ELR (cell line): ENCODE measurements at places on chromosomes 2 and 18.

GRCh38 chr2:46449700-46450099 lies 29.7 kb upstream of the TMEM247 start:
- no peak for DNase-seq

DNA sequence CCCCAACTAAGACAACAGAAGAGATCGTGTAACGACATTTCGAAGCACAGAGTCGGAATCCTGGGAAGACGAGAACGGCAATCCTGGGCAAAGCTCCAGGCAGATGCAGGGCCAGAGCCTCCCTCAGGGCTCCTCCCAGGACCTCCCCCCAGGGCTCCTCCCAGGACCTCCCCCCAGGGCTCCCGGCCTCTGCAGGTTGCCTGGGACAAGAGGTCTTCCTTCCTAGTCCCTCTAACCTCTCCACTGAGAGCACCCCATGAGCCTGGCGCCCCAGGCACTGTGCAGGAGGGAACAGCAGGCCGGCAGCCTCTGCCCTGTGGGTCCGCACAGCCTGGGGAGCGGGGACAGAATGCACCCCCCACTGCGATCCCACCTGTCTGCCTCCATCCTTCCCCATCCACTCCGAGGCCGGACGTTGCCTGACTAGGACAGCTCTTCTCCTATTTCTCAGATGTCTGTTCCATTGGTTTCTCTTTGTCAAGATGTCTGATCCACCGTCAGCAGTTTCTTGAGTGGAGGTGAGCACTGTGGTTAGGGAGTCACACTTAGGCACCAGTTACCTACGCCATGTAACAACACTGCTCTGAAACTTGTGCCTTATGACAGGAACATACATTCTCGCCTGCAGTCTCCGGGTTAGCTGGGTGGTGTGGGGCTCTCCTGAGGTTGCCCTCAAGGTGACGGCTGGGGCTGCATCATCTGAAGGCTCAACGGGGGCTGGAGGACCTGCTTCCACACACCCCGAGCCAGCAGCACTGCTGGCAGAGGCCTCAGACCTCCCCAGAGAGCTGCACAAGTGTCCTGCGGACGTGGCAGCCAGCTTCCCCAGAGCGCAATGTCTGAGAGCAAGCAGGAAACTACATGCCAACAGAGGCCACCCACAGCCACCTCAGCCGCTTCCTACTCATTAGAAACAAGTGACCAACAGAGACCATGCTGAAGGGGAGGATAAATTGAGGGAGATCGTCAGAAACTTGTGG lies 28.9 kb downstream of the ADI1 start:
- no peak for DNase-seq

GRCh38 chr18:8142932-8143331 lies 466.3 kb upstream of the RAB12 start:
- DNase-seq = no peak

DNA sequence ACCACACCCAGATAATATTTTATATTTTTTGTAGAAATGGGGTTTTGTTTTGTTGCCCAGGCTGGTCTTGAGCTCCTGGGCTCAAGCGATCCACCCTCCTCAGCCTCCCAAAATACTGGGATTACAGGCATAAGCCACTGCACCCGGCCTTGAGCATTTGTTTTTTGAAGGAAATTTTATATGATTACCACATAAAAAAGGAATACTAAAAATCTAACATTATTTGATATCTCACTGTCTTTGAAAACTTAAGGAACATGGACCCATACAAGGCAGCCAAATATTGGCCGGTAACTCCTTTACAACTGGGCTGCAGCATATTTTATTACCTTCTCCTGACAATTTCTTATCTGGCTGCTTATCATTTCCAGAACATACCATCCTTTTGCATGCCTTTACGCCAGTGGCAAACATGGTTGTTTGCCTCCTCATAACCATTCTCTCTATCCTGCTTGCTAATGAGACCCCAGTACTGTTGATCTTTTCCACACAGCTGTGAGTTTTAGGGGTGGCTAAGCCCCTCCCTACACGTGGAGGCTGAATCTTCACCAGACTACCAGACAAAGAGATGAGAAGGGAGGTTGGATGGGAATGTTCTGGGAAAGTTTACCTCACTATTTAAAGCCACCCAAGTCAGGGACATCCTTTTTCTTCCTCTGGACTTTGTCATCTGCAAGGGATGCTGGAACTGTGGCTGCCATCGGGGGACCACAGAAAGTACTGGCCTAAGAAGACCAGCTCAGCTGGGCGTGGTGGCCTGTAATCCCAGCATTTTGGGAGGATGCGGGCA lies 157.5 kb downstream of the TGIF1 start:
- no peak for DNase-seq

DNA sequence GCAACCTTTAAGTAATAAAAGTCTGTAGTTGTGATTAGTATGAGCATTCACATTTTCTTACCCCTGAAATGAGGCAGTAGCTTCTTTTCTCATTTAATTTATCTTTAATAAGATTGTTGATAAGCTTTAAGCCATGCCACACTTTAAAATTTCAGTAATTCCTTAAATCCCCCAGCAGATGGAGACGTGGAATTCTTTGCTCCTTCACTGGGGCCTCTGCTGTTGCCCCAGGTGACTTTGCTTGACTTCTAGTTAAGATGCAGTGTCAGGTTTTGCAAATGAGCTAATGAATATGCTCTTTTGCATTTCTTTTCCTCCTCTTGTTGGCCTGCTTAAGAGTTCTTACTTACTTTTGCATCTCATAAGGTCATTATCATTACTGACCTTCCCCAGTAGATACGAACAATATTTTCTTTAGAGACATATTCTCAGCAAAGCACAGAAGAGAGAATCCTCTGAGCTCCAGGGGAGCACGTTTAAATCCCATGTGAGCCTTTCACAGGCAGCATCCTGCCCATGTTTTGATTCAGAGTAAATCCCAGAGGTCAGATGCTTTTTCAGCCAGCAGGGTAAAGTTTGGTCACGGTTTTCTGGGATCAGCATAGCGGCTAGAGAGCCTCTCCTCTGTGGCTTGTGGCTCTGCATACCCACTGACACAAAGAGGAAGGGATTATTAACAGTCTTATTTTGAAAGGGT lies 222.9 kb downstream of the PTPRM start:
- DNase-seq = peak; percentile 63

DNA sequence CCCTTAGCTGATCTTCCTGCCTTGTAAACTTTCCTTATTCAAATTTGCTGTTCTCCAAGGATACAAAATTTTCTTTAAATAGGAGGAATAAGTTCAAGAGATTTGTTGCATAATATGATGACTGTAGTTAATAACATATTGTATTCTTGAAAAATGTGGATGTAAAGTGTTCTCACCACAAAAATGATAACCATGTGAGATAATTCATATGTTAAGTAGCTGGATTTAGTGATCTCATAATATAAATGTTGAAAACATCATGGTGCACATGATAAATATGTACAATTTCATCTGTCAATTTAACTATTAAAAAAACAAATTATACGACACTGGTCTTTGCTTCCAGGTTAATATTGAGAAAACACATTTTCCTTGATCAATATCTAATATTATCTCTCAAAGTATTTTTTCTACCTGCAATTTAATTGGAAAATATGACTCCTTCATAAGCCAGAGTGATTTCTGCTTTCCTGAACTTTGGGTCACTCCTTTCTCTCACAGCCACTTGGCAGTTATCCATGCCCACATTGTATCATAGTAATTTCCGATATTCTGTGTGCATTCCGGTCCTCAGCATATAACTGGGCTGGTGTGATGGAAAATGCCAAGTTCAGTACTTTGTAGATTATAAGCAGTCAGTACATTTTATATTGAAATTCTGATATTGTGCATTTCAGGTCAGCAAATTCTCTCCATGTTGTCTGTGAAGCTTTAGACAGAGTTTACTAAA lies 152.6 kb downstream of the GULP1 start:
- DNase-seq = no peak

GRCh38 chr18:37778417-37779165 lies 213.0 kb upstream of the CELF4 start:
- peak; percentile 1 for DNase-seq

- no peak for DNase-seq
Measured at GRCh38 chr2:11160731-11161455, 5.6 kb downstream of the SLC66A3 start.

DNA sequence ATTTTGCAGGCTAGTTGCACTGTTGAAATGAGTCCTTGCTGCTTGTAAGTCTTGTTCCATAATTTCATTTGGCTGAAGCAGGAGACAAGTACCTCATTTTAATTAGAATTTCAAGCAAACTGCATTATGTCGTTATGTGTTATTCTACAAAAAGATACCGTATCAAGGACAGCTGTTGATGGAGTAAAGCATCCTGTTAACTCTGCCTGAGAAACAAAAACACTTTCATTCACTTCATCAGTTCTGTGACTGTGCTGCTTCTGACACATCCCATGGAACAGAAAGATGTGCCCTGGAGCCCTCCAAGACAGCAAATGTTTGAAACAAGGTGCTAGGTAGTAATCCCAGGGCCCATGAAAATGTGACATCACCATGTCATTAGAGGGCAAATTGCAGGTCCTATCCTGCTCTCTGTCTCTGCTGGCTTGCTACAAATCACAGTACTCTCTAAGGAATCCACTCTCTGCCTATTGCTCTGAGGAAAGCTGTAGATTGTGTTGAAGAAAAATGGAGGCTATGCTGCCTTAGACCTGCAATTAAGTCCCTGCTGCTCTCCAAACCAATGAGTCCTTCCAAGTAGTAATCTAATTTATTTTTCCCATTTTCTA lies 209.7 kb upstream of the PARD3B start:
- DNase-seq = no peak

DNA sequence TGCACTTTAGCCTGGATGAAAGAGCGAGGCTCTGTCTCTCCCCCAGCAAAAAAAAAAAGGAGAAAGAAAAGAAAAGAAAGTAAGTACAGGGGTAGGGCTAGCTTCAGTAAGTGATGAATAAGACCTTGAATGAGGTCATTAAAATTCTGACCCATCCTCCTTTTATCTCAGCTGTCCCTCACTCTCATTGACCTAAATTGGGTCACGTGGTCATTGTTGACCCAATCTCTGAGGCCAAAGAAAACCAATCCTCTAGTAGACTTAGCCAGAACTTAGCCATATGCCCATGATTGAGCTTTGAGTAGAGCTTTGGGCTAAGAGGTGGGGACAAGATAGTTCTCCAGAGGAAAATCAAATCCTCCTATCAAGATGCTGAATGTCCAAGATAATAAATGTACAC lies 149.3 kb downstream of the PDE11A start:
- DNase-seq = no peak

DNA sequence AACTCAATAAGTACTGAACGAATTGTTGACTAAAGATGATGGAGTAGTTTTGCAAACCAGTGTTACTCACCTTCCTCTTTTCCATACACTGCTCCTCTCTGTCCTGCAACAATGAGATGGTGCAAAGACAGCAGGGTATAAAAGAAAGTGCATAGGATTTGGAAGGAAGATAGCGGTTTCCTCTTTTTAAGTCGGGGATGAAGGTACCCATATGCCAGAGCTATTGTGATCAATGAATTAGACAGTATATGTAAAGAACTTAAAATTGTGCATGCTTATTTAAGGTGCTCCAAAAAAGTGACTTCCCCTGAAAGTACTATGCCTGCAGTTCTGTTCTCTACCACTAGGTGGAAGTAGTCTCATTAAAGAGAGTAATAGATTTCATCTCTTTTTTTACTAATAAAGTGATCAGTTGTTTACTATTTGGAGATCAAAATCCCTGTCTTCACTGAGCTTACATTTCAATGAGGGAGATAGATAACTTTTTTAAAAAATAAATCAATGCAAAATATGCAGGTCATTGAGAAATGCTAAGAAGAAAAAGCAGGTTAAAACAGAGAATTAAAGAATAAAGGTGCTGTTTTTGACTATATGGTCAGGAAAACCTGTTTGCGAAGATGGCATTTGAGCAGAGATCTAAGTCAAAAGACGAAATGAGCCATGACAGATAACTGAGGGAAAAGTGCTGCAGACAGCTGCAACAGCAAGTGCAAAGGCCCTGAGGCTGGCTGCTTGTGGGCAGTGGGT lies 339.7 kb upstream of the SLC14A2 start:
- DNase-seq = peak; percentile 42

DNA sequence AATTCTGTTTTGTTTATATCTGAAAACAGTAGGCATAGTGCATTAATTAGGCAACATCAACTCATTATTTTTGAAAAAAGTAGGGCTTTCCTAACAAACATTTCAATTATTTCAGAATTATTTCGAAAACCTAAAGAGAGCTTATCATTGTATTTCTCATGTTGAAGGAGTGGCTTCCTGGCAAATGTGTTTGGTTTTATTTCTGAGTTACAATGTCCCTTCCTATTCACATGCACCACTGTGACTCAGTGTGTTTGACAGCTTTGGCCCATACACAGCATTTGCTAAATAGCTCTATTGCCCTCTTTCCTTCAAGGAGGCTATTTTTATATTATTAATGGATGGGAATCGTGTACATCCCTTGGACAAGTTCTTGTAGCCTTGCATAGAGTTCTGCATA lies 205.9 kb downstream of the PTGR3 start:
- DNase-seq = no peak

GRCh38 chr18:49766646-49767045 lies 46.7 kb downstream of the ACAA2 start:
- DNase-seq = no peak

DNA sequence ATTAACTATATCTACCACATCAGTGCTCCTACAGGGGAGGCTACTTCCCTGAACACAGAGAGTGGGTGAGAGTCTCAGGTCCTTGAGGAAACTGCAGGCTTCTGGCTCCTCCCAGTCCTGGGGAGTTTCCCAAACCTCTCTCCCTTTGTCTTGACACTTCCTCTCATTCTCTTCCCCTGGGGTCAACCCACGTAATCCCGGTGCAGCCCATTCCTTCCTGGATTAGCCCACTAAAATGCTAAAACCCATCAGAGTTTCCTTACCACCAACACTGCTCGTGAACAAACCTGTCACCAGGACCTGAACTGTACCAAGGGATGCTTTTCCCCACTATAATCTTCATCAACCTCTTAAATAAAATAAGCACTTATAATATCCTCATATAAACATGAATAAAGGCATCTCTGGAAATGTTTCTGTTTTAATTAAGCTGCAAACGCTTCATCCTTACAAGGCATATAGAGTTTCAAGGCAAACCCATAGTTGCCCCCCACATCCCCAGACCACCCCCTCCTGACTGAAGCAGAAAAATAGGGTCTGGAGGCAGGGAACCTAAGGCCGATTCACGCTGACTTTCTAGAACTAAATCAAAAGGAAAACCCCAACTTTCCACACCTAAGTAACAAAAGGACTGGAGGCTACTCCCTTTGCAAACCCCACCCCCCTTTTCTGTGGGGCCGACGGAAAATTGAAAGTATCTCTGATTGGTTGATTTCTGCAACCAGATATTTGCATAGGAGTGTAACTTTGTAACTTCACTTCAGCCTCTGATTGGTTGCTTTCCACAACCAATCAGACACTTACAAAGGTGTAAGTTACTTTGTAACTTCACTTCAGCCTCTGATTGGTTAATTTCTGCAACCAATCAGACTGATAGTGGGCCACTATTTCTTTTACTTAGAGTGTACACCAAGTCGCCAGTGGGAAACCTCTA lies 19.0 kb downstream of the TMSB10 start:
- peak; percentile 60 for DNase-seq

DNA sequence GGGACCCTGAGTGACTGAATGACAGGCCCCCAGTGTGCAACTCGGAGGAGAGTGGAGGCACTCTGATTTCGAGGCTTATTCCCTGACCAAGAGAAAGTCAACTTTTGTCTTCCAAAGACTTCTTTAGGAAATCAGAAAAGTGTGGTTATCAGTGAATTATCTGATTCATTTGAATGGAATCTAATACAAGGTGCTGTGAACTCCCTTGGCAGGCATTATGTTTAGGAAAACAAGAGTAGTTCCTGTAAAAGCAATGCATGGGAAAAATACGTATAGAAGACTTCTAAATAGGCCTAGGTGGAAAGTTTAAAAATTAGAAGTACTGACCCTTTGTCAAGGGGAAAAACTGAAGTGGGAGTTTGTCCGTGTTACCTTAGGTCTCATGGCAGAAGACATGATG lies 269.4 kb downstream of the GBX2 start:
- peak; percentile 2 for DNase-seq
